Stimulated activated CD8-positive, alpha-beta memory T cell treated with anti-CD3 and anti-CD28 coated beads, Interleukin-2, amount 100 ng/mL, for 1 hour (primary cell): ENCODE measurements at places on chromosomes 5 and 9.

DNA sequence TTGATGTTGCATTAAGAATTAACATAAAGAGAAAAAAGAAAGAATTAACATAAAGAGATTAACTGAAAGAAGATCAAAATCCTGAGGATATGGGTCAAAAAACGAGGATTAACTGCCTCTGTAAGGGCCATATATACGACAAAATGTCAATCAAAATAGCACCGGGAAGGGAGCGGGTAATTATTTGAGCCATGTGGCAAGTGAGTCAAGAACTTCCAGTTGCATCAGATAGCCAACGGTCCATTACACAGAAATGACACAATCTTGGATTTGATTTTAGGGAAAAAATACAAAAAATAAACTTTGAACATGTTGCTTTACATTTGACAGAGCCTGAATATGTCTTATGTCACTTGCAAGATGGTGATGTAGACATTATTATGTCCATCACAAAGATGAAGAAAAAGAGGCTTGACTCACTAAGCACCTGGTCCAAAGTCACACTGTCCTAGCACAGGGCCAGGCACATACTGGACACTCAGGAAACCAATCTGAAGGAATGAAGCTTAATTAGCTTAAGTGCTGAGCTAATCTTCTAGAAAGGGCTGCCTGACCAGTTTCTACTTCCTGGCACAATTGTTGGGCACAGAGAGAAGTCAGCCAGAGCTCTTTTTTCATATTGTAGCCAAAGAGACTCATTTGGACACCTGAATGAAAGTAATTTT lies 273.2 kb upstream of the PAPPA start:
- DNase-seq = no peak

- no peak for DNase-seq
Observed at GRCh38 chr9:127972236-127972871, 8.4 kb downstream of the EEIG1 start.

DNA sequence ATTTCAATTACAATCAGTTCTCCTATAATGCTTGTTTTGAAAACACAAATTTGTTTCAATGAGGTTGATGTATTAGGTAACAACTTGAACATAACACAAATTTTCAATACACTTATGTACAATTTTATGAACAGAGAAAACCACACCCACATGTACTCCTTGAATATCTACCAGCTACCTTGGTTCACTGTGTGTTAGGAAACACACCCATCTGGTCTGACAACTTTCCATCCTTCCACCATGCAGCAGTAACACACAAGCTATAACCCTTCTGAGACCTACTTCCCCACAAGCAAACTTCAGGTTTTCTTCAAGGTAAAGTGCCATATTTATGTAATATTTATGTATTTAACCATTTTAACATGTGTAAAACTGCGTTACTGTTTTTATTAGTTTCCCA lies 36.4 kb upstream of the UBQLN1 start:
- no peak for DNase-seq

DNA sequence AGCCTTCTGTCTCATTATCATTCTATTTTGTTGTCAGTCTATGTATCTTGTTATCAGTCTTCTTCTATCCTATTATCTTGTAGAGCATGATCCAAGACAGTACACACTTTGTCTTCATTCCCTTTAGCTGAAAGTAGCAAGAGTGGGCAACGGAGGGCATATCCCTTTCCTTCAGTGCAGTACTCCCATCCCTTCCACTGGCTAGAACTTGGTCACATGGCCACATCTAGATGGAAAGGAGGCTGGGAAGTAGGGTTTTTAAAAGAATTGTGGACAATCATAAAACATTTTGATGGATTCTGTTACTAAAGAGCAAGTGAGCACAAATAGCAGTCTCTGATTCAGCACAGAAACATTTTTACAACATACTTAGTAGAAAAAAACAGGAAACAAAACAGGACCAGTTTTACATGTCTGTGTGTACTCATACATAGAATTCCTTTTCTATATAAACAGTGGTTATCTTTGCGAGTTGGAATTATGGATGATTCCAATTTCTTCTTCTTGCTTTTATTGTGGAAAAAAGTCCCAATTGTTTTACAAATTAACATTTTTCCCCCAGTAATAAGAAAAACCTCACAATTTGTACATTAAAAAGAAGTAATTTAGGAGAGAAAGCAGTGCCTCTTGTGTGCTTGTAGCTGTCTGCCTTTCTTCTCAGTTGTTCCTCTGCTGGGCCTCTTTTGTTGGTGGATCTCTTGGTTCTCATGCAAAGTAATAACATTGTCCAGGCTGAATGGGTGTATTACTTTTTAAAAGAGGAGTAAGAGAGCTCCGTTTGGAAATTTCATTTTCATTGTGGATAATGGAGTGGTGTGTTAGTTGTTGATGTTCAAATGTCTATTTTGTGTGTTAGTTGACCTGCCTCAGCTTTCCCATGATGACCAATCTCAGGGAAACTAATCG lies 410.9 kb upstream of the TRPC7 start:
- DNase-seq = no peak

DNA sequence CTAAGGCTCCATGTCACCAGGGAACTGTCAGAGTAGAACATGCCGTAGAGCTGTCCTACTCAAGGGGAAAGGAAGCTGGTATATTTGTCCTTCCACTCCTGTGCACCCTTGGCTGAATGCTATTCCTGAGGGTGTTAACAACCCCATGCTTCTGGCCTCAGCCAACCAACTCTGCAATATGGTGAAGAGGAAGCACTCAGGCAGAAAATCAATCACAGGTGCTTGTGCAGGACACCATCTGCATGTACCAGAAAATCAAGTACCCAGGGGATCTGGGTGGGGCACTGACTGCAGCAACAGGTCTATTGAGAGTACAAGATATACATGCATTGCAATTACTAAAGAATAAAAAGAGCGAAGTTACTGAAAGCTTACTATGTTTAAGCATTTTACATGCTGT lies 51.4 kb upstream of the NEK6 start:
- DNase-seq = no peak

DNA sequence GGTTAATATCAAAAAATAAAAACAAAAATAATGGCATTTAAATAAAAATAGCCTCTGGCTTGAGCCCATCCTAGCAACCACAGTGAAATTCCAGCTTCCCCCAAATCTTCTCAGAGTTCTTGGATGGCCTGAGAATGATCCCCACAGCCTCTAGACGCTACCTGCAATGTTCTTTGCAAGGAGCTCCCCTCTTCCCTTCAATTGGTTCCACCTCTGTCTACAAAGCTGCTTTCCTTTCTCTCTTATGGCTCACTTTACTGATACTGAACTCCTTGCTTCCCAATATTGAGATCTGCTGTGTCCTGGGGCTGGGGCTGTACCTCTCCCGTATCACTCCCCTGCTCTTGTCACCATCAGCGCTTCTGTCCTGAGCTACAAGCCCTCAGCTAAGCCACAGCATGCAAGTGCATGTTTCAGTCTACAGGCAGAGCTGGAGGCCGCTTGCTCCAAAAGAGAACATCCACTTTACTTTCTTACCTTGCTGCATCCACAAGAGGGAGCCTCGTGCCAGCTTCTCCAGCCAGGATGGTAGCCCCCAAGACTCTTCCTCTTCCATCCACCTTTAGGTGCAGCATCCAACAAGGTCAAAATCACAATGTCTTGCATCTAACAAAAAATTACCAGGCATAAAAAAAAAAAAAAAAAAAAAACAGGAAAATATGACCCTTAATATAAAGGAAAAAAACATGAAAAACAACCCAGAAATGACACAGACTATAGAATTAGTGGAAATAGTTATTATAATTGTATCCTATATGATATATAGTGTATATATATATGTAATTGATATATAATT lies 57.4 kb upstream of the PRSS3 start:
- DNase-seq = no peak

- no peak for DNase-seq
Observed at GRCh38 chr5:37844009-37844408, 4.2 kb upstream of the GDNF start.

DNA sequence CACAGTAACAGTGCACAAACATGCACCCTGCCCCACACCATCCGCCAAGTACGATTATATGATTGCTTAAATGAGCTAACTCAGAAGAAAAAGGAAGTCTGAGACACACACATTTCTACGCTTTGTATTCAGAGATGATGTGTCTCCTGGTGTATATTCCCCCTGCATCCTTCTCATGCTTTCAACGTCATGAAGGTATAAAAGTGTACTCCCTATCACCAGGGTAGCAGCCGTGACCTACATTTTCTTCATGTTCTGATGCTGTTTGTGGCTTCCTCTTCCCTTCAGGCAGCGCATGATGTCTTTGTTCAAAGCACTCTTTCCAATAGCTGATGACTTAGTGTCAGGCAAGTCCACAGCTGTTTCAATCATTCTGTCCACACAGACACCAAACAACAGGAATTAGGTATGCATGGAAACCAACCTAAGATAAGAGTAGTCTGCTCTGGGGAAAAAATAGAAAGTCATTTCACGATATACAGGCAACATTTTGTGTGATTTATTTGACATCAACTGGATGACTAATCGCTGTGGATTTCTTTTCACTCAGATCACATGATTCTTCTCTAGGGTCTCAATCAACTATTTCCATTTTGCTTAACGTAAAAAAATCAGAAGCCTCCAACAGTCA lies 269.4 kb upstream of the PTGER4 start:
- DNase-seq = peak; percentile 38
